GM04503 (cell line): ENCODE measurements at places on chromosomes 16 and 17.

DNA sequence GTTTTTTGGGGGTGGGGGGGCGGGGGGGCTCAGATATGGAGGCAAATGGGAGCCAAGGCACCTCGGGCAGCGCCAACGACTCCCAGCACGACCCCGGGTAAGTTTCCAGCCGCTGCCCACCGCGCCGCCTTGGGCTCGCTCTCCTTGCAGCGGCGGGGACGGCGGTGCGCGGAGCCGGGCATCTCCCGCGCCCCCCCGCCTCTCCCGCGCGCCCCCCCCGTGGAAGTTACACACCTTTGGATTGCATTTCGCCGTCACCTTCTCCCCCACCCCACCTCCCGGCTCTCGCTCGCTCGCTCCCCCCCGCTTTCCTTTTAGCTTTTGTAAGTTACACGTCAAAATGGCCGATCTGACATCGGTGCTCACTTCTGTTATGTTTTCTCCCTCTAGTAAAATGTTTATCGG lies 387 bp downstream of the MSI2 start:
- DNase-seq = no peak

GRCh38 chr16:19005561-19006445 lies 22.1 kb downstream of the TMC7 start:
- no peak for DNase-seq

- DNase-seq = no peak
Observed at GRCh38 chr17:57582881-57583756, 162.0 kb downstream of the CCDC182 start.

DNA sequence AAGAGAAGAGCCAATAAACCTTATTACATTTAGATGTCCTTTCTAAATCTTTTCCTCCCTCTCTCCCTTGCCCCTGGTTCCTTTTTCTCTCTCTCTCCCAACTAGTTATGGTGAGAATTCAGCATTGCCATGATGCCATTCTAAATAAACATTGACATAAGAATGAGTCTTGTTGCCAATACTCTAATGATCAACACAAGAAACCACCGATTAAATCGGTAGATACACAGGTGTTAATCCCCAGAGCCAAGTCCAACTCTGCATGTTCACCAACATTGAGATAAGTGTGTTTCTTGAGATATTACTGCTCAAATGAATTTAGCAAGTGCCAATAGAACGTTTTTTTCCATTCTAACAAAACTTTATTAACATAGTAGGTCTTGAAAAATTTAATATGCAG lies 412.1 kb downstream of the KCNJ2 start:
- no peak for DNase-seq

GRCh38 chr17:64115043-64115698 lies 14.8 kb downstream of the ERN1 start:
- DNase-seq = no peak

- DNase-seq = no peak
Observed at GRCh38 chr16:27066668-27067537, at the start of gene C16orf82. C16orf82 (plus strand) TSS chr16:27066927.

- peak; percentile 71 for DNase-seq
Observed at GRCh38 chr16:86931410-86931941, 353.1 kb downstream of the FOXL1 start.

DNA sequence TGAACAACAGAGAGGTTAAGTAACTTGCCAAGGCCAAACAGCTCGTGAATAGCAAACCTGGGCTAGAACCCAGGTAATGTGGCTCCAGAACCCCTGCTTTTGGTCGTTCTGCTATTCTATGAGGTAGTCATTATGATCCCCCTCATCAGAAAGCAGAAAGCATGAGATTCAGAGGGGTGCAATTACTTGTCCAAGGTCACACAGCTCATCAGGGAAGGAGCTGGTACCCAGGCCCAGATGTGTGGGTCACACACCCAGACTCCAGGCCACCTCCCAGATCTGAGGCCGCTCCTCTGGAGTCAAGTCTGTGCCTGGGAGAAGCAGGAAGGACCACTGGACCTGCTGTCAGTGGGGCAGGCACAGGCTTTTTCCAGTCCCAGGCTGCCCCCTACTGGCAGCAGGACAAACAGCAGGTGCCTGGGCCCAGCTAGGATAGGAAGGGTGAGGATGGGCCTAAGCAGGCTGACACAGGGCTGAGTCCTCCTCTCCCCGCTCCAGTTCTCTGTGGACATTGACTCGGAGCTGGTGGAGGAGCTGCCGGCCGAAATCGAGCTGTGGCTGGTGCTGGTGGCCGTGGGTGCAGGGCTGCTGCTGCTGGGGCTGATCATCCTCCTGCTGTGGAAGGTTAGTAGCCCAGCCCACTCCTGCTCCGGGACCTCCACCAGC lies 7.8 kb upstream of the PDK2 start:
- DNase-seq = no peak

GRCh38 chr16:52398491-52398960 lies 148.4 kb downstream of the TOX3 start:
- no peak for DNase-seq

DNA sequence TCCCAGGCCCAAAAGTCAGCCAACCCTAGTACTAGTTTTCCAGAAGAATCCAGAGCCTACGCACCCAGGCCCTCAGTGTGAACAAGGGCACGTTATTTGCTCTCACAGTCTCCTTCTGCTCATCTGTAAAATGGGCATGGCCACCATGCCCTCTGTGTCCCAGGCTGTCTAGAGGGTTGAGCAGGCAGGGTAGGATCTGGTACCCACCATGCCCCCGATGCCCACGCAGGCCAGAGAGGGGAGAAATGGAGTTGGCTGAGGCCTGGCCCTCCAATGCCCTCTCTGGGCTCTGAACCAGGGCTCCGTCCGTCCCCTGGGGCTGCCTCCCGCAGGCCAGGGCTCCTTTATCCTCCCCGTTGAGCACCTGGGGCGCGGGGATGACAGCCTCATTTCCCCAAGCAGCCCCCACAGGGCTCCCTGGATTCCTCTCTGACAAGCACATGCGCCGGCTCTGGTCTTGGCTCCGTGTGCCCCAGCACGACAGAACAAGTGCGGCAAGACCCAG lies 9.1 kb upstream of the BAHCC1 start:
- DNase-seq = no peak

DNA sequence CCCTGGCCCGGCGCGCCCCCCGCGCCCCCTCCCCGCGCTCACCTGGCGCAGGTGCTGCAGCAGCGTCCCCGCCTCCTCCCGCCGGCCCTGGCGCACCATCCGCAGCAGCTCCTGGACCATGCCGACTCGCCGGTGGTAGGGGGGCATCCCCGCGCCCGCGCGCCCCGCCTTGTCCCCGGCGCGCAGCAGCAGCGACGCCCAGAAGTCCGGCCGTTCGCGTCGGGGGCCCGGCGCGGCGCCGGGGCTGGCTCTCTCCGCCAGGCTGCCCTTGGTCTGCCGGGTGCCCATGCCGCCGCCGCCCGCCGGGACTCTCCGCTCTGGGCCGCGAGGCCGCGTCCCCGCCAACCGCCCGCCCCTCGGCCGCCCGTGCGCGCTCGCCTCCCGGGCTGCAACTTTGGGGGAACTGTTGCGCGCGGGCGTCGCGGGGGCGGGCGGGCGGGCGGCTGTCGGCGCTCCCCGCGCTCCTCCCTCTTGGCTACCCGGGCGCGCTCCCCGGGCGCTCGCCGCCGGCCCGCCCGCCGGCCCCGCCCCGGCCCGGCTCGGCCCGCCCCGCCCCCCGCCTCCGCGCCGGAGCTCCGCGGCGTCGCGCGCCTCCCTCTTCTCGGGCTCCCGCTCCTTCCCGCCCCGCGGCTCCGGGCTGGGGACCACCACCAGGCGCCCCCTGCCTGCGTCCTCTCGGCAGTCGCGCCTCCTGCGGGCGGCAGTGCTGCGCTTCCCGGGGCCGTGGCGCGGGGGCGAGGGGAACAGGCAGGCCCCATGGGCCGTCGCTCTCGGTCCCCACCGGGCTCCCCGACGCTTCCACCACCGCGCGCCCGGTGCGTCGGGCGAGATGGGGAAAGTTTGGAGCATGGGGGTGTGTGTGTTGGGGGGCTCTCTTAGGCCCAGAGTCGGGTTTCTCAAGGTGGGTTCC lies at the start of gene LRRC75A:
LRRC75A (minus strand) TSS at position 491 of the 910 bp plus-strand sequence; CDS start at position 288, 203 bp downstream.
- DNase-seq = no peak

GRCh38 chr17:13541032-13541480 lies 60.7 kb downstream of the HS3ST3A1 start:
- DNase-seq = peak; percentile 97

DNA sequence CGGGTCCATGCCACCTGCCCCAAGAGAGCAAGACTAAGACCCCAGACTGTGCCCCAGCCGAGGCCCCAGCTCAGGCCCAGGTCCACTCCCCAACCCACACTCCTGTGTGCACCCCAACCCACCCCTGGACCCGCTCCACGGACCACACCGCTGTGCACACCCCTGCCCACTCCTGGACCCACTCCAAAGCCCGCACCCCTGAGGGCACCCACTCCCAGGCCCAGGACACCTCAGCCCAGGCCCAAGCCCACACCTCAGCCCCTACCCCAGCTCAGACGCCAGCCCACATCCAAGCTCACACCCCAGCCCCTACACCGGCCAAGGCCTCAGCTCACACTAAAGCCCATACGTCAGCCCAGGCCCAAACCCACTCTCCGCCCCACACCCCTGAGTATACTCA lies 1.1 kb downstream of the SPEM3 start:
- no peak for DNase-seq

- no peak for DNase-seq
Observed at GRCh38 chr16:11005611-11005975, 61.2 kb downstream of the CLEC16A start.

GRCh38 chr17:74493331-74493833 lies 26.9 kb downstream of the CD300A start:
- DNase-seq = no peak

- DNase-seq = no peak
Observed at GRCh38 chr17:39462631-39463375, 1.5 kb downstream of the CDK12 start.

GRCh38 chr17:56947741-56948140 lies 13.1 kb downstream of the COIL start:
- DNase-seq = no peak

DNA sequence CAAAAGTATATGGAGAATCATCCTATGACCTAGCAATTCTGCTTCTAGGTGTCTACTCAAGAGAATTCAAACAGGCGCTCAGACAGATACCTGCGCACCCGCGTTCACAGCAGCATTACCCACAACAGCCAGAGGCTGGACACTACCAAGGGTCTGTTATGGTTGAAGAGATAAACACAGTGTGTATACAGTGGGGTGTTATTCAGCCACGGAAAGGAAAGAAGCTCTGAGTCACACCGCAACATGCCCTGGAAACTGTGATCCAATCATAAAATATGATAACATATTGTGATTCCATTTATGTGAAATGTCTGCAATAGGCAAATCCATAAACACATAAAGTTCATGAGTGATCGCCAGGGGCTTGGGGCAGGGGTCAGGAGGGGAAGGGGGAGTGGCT lies 18.0 kb upstream of the JPH3 start:
- no peak for DNase-seq

GRCh38 chr16:10895053-10895946 lies 18.3 kb downstream of the CIITA start:
- DNase-seq = no peak

DNA sequence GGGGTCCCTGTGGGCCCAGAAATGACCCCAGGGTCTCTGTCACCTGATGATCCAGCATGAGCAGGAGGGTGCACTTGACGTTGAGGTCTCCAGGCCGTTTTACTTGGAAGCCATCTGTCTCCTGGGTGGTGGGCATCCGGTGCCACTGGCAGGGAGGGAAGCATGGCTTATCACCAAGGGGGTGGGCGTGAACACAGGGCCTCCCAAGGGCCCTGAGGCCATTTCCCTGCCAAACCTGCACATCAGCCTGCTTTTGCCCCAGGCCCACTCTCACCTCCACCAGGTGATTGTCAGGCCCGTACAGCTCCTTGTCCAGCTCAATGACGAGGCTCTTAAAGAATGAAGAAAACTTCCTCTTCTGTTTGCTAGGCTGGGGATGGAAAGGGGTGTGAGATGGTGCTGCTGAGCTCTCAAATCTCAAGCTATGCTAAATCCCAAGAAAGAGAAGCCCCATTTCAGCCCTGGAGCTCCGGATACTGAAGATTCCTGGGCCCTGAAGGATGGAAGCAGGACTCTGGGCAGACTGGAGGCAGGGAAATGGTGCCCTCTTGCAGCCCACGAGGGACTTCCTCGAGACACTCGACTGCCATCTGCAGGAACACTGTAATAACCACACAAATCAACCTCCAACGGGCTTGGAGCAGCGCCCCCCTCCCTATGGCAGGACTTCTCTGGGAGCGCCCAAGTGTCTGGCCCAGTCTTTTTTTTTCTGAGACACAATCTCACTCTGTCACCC lies 7.1 kb upstream of the FTSJ3 start:
- no peak for DNase-seq
